ENCODE measurements at places on chromosomes 11 and 22.

- DNase-seq, result no peak
Measured at GRCh38 chr11:72405009-72405408, 29.3 kb downstream of the CLPB start.

- peak; percentile 58 for DNase-seq
Measured at GRCh38 chr11:67006029-67006884, 16.7 kb upstream of the SYT12 start.

DNA sequence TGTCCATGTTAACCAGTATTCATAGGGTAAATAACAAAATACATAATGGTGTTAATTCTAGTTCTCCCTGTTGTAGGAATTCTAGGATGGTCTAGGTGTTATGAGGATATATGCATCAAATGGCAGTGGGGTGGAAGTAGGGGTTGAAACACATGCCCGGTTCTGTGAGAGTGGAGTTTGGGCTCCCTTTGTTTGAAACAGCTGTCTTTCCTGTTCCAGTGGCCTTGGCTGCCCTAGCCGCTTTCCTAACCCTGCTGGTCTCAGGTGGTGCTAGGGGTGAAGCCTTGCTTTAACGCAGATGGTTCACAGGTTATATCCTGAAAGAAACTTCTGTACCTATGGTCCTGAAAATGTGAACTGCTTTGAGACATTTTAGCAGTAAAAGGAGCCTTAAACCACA lies 38.3 kb downstream of the SERPINH1 start:
- DNase-seq, result no peak

GRCh38 chr11:71112990-71113389 lies 139.4 kb downstream of the SHANK2 start:
- no peak for DNase-seq

DNA sequence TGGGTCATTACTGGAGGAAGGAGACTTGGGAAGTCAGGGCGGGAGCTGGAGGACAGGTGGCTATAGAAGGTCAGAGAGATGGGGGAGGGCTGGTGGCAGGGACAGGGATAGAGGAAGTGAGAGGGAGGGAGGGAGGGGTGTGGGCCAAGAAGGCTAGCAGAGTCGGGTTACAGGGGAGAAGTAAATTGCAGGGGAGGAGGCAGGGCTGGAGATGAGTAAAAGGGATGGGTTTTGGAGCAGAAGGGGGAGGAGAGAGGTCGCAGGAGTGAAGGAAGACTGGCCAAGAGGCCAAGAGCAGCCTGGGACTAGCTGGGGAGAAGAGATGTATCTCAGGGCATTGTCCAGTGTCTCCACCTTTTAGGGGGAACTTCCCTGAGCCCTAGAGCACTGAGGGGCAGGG lies 33.0 kb downstream of the LRRC10B start:
- DNase-seq, result no peak

DNA sequence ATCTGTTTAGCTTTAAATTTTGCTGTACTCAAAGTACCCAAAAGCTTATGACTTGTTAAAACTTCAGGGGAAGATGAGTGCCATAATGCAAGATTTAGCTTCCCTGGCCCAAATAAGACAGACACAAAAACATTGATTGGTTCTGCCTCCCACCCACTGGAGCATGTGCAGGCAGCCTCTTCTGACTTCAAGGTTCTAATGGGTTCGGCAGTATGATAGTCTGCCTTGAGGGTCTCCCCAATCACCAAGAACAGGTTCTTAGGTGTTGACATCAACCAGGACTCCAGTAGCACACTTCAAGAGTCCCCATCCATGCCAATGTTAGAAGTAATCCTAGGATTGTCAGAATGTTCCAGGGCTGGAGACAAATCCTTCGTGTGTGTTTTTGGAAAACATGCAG lies 12.5 kb downstream of the EIF4G2 start:
- no peak for DNase-seq

DNA sequence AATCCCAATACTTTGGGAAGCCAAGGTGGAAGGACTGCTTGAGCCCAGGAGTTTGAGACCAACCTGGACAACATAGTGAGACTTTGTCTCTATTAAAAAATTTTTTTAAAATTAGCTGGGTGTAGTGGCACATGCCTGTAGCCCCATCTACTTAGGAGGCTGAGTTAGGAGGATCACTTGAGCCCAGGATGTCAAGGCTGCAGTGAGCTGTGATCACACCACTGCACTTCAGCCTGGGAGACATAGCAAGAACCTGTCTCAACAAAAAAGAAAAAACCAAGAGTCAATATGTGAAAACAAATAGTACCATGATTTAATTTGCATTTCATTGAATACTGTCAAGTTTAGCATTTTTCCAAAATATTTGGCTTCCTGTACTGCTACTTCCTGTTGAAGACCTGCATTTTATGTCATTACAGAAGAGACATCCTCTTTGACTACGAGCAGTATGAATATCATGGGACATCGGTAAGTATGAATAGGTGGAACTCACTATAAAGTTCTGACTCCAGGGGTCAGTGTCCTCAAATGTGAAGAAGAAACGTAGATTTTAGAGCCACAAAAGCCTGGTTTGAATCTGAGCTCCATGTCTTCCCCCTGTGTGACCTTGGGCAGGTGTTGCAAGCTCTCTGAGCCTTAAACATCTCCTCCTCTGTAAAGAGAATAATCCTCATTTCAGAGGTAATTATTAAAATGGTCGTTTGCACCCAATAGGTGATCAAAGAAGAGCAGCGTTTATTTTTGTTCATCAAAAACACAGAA lies 16.0 kb downstream of the CDC45 start:
- peak; percentile 37 for DNase-seq

DNA sequence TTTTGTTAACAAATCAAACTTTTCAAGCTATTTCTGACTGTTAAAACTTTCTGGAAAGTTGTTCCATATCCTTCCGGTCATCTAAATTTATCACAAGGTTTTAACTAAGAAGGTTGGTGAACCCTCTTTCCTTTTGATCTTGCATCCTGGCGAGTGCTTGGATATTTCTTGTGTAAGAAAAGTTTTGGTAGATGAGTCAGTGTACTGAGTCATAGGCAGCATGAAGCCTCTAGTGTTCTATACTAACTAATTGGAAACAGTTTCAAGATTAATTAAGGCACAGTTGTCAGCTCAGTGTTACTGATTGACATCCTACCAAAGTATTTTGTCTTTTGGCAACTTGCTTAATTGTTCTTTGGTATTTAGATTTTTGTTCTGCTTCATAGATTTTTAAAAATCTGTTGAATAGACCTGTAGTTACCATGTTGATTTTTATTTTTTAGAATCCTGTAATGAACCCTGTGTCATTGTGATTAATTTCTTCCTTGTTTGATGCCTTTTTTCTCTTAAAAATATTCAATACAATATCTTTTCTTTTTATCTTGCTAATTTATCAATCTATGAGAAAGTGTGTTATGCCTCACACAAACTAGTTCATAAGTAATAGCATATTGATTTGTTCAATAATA lies 38.0 kb downstream of the METTL15 start:
- DNase-seq, result peak; percentile 94

GRCh38 chr11:47488111-47488510 lies 39.2 kb upstream of the RAPSN start:
- no peak for DNase-seq

GRCh38 chr11:73200256-73200655 lies 17.8 kb upstream of the P2RY2 start:
- no peak for DNase-seq

DNA sequence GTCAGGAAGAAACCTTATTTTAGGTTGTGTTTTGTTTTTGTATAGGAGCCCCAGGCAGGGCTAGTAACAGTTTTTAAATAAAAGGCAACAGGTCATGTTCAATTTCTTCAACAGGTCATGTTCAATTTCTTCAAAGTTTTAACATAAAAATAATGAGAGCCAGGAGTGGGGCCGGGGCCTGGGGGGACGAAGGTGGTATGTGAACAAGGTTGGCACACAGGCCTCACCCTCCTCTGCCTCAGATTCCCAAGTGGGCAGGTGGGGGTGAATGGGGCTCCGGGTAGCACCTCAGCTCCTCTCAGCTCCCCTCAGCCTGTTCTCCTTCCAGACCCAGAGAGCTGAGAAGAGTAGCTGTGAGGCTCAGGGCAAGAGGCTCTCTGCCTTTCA lies 4.4 kb downstream of the DERL3 start:
- no peak for DNase-seq

- DNase-seq, result no peak
Measured at GRCh38 chr11:70828593-70829082, 423.7 kb downstream of the SHANK2 start.

- no peak for DNase-seq
Measured at GRCh38 chr11:6587360-6587953, 16.0 kb downstream of the RRP8 start.

GRCh38 chr11:117411736-117412135 lies 84.1 kb downstream of the CEP164 start:
- no peak for DNase-seq

- peak; percentile 33 for DNase-seq
Measured at GRCh38 chr11:19713196-19714021, 772 bp downstream of the NAV2 start.

DNA sequence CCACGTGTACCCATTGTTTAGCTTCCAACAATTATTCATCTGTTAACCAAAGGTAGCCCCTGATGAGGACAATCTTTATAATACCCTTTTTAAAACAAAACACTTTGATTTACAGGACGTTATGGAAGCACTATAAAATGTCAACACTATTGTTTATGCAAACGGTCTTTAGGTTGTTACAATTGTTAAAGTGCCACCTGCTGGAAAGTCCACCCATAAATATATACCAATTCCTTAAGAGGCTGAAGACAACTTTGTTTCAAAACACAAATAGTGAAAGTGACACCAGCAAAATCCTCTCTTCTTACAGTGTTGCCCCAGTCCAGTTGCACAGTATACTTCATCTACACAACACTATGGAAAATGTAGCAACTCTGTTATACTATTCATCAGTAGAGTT lies 68.9 kb upstream of the SLN start:
- DNase-seq, result peak; percentile 32

DNA sequence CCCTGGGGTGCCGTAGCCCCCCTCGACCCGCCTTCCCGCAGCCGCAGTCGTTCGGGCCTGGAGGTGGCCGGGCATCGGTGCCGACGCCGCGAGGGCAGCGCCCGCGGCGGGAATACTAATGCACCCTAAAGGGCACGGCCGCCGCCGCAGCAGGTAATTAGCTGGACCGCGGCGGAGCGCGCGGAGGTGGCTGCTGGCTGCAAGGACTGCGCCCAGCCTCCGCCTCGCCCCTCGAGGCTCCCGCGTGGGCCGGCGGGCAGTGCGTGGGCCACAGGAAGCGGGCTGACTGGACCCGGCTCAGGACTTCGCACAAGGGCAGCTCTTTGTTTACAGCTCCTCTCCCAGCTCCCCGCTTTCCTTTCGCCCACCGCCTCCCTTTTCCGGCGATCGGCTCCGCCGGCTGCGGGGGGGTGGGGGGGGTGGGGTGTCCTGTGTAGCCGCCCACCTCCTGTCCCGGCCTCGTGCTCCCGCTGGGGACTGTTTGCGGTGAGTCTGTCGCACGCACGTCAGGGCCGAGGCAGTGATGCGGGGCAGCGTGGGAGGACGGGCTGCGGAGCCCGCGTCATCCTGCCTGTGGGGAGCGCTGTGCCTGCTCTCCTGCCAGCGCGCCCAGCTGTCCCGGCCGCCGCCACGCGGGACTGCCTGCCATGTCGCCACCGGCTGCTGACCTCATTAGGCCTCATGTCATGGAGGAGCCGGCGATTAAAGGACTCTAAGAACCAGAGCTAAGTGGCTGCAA lies 53.2 kb downstream of the GRIK4 start:
- peak; percentile 55 for DNase-seq

GRCh38 chr11:19832086-19832750 lies 119.6 kb downstream of the NAV2 start:
- DNase-seq, result no peak

- DNase-seq, result peak; percentile 22
Measured at GRCh38 chr11:43802509-43802908, 78.1 kb upstream of the ALKBH3 start.

DNA sequence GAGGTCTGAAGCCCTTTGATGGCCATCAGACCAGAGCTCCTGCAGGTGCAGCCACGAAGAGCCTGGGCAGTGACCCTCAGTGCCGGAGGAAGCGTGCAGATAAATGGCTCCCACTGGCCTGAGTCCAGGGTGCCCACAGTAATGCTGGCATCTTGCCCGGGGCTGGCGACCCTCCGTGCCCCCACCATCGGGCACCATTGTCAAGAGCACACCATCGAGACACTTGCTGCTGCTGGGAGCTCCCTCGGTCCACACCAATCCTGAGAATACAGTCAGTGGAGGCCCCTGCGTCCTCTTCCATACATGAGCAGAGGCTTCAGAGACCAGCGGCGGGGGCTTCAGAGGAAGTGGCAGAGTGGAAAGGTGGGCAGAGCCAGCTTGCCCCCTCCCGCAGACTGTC lies 1448.3 kb downstream of the BRD1 start:
- no peak for DNase-seq

DNA sequence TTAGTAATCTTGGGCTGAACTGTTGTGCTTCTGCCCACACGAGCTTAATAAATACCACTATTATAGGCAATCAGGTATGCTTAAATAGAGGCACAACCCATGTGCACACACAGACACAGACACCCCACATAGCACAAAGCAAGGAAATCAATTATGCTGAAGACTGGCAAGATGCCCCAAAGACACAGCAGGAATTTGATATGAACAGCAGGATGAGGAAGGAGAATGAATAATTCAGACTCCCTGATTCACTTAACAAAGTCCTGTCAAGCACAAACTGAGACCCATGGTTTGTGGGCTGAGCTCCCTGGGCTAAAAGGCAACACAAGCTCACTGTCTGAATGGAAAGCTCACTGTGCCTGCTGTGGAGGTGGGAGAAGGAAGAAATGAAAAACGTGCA lies 42.5 kb downstream of the RBFOX2 start:
- DNase-seq, result no peak

- DNase-seq, result no peak
Measured at GRCh38 chr11:86469491-86470388, 95.1 kb downstream of the CCDC81 start.

GRCh38 chr11:19389787-19390303 lies 149.1 kb upstream of the E2F8 start:
- DNase-seq, result no peak

GRCh38 chr11:4768094-4768493 lies 1.6 kb downstream of the OR51F1 start:
- DNase-seq, result no peak

- DNase-seq, result no peak
Measured at GRCh38 chr11:72234514-72234830, 9.5 kb downstream of the PHOX2A start.

- peak; percentile 29 for DNase-seq
Measured at GRCh38 chr22:23608583-23608982, 23.5 kb downstream of the DRICH1 start.

- DNase-seq, result peak; percentile 80
Measured at GRCh38 chr22:36362932-36363331, 24.8 kb downstream of the MYH9 start.

- DNase-seq, result peak; percentile 70
Measured at GRCh38 chr11:43790444-43790794, 90.2 kb upstream of the ALKBH3 start.

Data from ELR (cell line).